ENCODE measurements at places on chromosomes 13 and 19. TPM values are rescaled to one million over a fixed set of nuclear protein-coding genes. Genes with fewer than 3 reads are reported as not detected.

The FFAR1 gene
- not detected for total RNA-seq

The KEAP1 gene
- total RNA-seq: 83.8 TPM

The PSG3 gene
- total RNA-seq: 0.87 TPM

The TEX101 gene
- total RNA-seq: not detected

The DCT gene
- total RNA-seq: not detected

The MYBPC2 gene
- not detected for total RNA-seq

The SELENOV gene
- total RNA-seq: not detected

The C1QTNF9 gene
- total RNA-seq: not detected

The KIRREL2 gene
- not detected for total RNA-seq

The NEK5 gene
- 0.15 TPM for total RNA-seq

The PLPPR3 gene
- total RNA-seq: 0.25 TPM

The SOHLH2 gene
- 0.13 TPM for total RNA-seq

The MEIS3 gene
- not detected for total RNA-seq

The ADPRHL1 gene
- 2.6 TPM for total RNA-seq

The PSG1 gene
- total RNA-seq: 1.1 TPM

The LILRA1 gene
- total RNA-seq: not detected

The FCHO1 gene
- total RNA-seq: 3.3 TPM

The OR4F17 gene
- total RNA-seq: not detected

The ZNF121 gene
- 15.1 TPM for total RNA-seq

The LMTK3 gene
- 0.05 TPM for total RNA-seq

The SIGLEC6 gene
- not detected for total RNA-seq

The GNA15 gene
- not detected for total RNA-seq

The ABHD8 gene
- 5.4 TPM for total RNA-seq

The PROSER3 gene
- 9.4 TPM for total RNA-seq

The PEAK3 gene
- total RNA-seq: not detected

The CCDC194 gene
- total RNA-seq: not detected

The EXOC3L2 gene
- total RNA-seq: 2.6 TPM

The FLT1 gene
- total RNA-seq: 74.6 TPM

The EBI3 gene
- total RNA-seq: 0.73 TPM

The LPAR2 gene
- total RNA-seq: 1.2 TPM

The CYP2A6 gene
- total RNA-seq: not detected

The PRSS57 gene
- total RNA-seq: not detected

The SLC25A41 gene
- total RNA-seq: not detected

The LONP1 gene
- 115 TPM for total RNA-seq

The ZNF836 gene
- 4.2 TPM for total RNA-seq

The OVOL3 gene
- total RNA-seq: not detected

The TRMT1 gene
- total RNA-seq: 43.1 TPM

The C19orf81 gene
- total RNA-seq: 5.9 TPM

The POMP gene
- 153 TPM for total RNA-seq

The MUC16 gene
- total RNA-seq: not detected

The LGALS14 gene
- total RNA-seq: not detected

The COPE gene
- total RNA-seq: 381 TPM

The NOTCH3 gene
- 0.34 TPM for total RNA-seq

The IZUMO2 gene
- not detected for total RNA-seq

The ZNF813 gene
- total RNA-seq: 3.8 TPM

The POU2F2 gene
- 1.00 TPM for total RNA-seq

The GPC5 gene
- 0.05 TPM for total RNA-seq

The DIRAS1 gene
- total RNA-seq: 0.39 TPM

The ONECUT3 gene
- total RNA-seq: not detected

The ZNF726 gene
- 4.1 TPM for total RNA-seq

The CAPNS1 gene
- total RNA-seq: 265 TPM

The GPR183 gene
- total RNA-seq: not detected

The FCER2 gene
- not detected for total RNA-seq

The BRME1 gene
- 0.13 TPM for total RNA-seq

Measured in mammary microvascular endothelial cell (primary cell).